ENCODE measurements at places on chromosomes 6 and 20. TPM values are rescaled to one million over a fixed set of nuclear protein-coding genes. Genes with fewer than 3 reads are reported as not detected.

OR2B6 gene
- total RNA-seq: not detected

ECI2 gene
- total RNA-seq: 51.2 TPM

KIAA1755 gene
- total RNA-seq: 0.13 TPM

SNAP25 gene
- total RNA-seq: 15.4 TPM

HS3ST5 gene
- total RNA-seq: not detected

CD109 gene
- total RNA-seq: 68.4 TPM

LTA gene
- total RNA-seq: 0.12 TPM

GTSF1L gene
- not detected for total RNA-seq

SMIM26 gene
- 123 TPM for total RNA-seq

MOG gene
- not detected for total RNA-seq

MEI4 gene
- not detected for total RNA-seq

MLN gene
- not detected for total RNA-seq

MYLIP gene
- total RNA-seq: 2.4 TPM

Data from A549 treated with Mapracorat at 1 μM for 4 hours (cell line).